ENCODE measurements at places on chromosomes 13 and 19. TPM values are rescaled to one million over a fixed set of nuclear protein-coding genes. Genes with fewer than 3 reads are reported as not detected.

DNA sequence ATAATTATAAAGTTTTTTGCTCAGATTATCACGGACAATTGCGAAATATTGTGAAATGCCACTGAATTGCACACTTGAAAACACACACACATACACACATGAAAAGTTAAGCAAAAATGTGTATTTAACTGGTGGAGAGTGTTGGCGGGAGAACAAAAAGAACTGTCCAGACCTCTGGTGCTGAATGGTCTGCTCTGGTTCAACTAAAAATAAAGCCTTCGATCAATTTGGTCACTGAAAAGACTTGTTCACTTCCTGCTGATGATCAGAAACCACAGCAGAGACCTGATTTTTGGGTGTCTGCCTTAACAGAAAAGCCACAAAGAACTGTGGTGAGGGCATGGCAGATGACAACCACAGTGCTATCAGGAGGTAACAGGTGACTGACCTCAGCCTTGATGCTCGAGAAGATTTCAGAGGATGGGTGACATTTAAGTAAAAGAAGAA, 4.0 kb upstream of the IGFL1 start:
- DNase-seq = no peak

GRCh38 chr13:102035969-102036368, 365.9 kb downstream of the FGF14 start:
- no peak for DNase-seq

GRCh38 chr13:35460061-35460460, 16.4 kb downstream of the MAB21L1 start:
- no peak for DNase-seq

DNA sequence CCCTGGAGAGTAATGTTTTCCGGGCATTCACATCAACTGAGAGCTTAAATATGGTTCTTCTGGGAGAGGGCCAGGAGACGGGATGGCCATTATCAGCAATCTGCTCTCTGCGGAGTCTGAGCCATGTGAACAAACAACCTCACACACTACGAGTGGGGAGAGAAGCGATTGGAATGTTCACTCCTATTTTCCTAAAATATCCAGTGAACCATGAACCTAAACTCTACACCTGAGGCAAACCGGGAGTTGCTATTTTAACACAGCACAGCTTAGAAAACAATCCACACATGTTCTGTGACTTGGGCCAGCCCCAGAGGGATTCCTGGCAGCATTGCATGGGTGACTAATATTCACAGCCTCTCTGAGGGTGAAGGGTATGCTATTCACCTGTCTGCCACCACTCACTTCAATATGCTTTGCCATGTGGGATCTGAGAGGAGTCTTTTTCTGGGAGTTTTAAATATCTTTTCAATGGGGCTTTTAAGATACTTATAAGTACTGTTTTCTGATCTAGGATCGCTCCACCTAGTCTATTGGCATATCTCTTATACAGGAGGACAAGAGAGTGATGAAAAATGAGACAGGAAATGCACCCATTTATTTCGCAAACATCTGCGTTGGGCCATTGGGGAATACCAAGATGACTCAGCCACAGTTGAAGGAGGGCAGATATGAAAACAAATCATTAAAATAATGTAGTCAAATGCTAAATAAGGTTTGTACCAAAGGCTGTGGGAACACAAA, 72.6 kb upstream of the SERP2 start:
- no peak for DNase-seq

Gene KLK14
- 0.82 TPM for total RNA-seq

Gene RFPL4A
- total RNA-seq = not detected

Gene CCDC70
- total RNA-seq = not detected

Gene ZNF546
- 11.6 TPM for total RNA-seq

Gene CCDC8
- not detected for total RNA-seq

All from activated B cell treated with CpG ODN at 0.5 μM for 24 hours (primary cell).